Psoas muscle (tissue), 8 donors: ENCODE measurements at places on chromosomes 3 and 15. TPM values are rescaled to one million over a fixed set of nuclear protein-coding genes. Genes with fewer than 3 reads are reported as not detected.

DNA sequence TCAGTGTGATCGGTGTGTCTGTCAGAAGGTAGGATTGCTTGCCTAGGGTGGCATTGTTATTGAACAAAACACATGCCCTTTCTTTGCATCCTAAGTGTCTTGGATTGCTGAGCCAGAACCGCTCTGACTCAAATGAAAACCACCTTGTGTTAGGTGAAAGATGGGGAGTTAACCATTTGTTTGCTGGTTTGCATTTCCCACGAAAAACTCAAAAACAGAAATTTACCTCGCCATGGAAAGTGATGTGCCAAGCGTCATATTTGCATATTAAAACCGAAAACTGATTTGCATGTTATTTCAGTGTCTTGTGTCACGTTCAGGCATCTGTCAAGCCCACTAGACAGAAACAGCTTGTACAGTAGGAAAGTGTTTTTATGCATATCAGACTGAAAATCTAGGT is 474.6 kb upstream of the TPRG1 start:
- peaks cover 4% of the 10 kb centered on the region for H3K4me1 ChIP-seq
- no peaks in the 10 kb centered on the region for H3K36me3 ChIP-seq
- H3K4me3 ChIP-seq = no peak overlapping the region
- no peaks in the 10 kb centered on the region for H3K27me3 ChIP-seq
- no peak for DNase-seq

HRG gene
- total RNA-seq = not detected

GRCh38 chr3:50338965-50339364 is 1.7 kb downstream of the RASSF1 start:
- H3K27me3 ChIP-seq = no peaks in the 10 kb centered on the region
- no peaks in the 10 kb centered on the region for H3K36me3 ChIP-seq
- no peak for DNase-seq
- peak overlapping the region; percentile 93 for H3K4me3 ChIP-seq
- peaks cover 43% of the 10 kb centered on the region for H3K4me1 ChIP-seq

TRPC1 gene
- total RNA-seq = 2.1 TPM

- peaks cover 19% of the 10 kb centered on the region for H3K4me1 ChIP-seq
- H3K27me3 ChIP-seq = no peaks in the 10 kb centered on the region
- peak overlapping the region; percentile 68 for H3K27ac ChIP-seq
- H3K36me3 ChIP-seq = no peaks in the 10 kb centered on the region
Observed at GRCh38 chr15:69080295-69081248, 66.1 kb downstream of the NOX5 start.

RPL15 gene
- 1,045 TPM for total RNA-seq

DNA sequence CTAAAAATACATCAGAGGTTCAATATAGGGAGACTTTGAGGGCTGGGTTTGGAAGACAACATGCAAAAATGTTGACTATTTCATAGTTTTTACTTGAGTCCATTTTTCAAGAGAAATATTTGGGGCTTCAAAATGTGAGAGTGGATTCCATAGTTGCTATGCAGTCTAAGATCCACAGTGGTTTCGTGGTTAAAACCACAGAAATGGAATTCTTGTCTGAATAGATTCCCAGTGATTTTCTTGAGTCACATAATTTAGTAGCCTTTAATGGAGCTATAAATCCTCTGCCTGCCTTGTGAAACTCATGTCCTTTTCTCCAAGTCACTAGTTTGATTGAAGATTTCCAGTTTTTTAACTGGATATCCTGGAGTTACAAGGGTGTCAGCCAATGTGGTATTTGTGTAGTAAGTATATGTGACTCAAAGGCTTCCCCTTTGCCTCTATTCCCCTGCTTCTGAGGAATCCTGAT is 94.7 kb upstream of the RBMS3 start:
- H3K36me3 ChIP-seq = no peaks in the 10 kb centered on the region
- no peaks in the 10 kb centered on the region for H3K27me3 ChIP-seq
- no peak overlapping the region for H3K4me3 ChIP-seq
- H3K27ac ChIP-seq = no peak overlapping the region

SENP7 gene
- 8.4 TPM for total RNA-seq

DNA sequence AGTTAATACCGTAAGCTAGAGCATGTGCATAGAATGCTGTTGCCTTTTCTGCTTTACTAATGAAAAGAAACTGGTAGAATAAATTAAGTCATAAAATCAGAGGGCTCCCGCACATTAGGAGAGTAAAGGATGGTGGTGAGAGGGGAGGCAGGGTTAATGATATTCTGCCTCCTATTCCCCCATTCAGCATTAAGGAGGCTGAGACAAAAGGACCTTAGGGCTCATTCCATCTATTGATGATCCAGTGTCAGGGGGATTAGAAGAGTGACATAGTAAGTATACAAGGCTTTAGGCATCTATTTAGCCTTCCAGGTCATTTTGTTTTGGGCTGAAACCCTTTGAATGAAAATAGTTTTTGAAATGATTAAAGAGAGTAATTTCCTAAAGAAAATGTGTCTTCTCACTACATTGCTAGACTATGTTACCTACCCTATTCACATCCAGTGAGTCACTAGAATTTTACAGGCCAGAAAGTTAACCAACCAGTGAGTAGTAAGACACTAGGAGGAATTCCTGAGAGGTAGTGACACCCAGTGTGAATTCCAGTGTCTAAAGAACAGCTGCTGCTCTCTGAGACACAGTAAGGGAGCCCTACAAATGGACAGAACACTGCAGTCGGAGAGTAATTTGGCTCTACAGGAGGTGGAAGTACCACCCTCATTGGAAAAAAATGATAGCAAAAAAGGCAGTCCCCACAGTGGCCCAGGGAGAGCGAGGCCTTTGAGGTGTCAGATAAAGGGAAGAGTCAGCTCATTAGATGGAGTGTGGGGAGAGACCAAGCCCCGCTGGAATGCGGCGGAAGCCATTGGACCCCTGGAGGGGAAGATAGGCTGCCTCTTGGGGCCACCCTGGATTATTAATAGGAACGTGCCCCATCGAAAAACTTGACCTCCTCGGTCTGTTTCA is 67.6 kb downstream of the TUSC7 start:
- H3K4me1 ChIP-seq = no peaks in the 10 kb centered on the region
- H3K27me3 ChIP-seq = no peaks in the 10 kb centered on the region
- no peak for DNase-seq
- H3K4me3 ChIP-seq = no peak overlapping the region

ZNF860 gene
- total RNA-seq = not detected

ZNF80 gene
- total RNA-seq = not detected

GRCh38 chr3:160587105-160587504 is 21.7 kb upstream of the KPNA4 start:
- no peaks in the 10 kb centered on the region for H3K36me3 ChIP-seq
- DNase-seq = peak; percentile 86
- no peaks in the 10 kb centered on the region for H3K27me3 ChIP-seq
- H3K4me3 ChIP-seq = no peak overlapping the region
- H3K4me1 ChIP-seq = peaks cover 11% of the 10 kb centered on the region
- peak overlapping the region; percentile 33 for H3K27ac ChIP-seq

GRCh38 chr15:39191871-39192291 is 389.0 kb upstream of the THBS1 start:
- no peak for DNase-seq
- no peaks in the 10 kb centered on the region for H3K36me3 ChIP-seq
- H3K27ac ChIP-seq = no peak overlapping the region
- H3K4me3 ChIP-seq = no peak overlapping the region

GRCh38 chr3:194384569-194385001 is 14.5 kb downstream of the GP5 start:
- DNase-seq = no peak
- no peak overlapping the region for H3K4me3 ChIP-seq
- H3K36me3 ChIP-seq = no peaks in the 10 kb centered on the region
- no peaks in the 10 kb centered on the region for H3K4me1 ChIP-seq
- H3K27me3 ChIP-seq = peaks cover 3% of the 10 kb centered on the region

- H3K36me3 ChIP-seq = no peaks in the 10 kb centered on the region
- no peak overlapping the region for H3K4me3 ChIP-seq
- DNase-seq = no peak
- no peak overlapping the region for H3K27ac ChIP-seq
Observed at GRCh38 chr3:120637851-120638559, 41.9 kb downstream of the NDUFB4 start.

- peaks cover 19% of the 10 kb centered on the region for H3K36me3 ChIP-seq
- no peaks in the 10 kb centered on the region for H3K27me3 ChIP-seq
- H3K4me1 ChIP-seq = peaks cover 10% of the 10 kb centered on the region
- H3K4me3 ChIP-seq = no peak overlapping the region
Observed at GRCh38 chr3:39412668-39413260, 6.2 kb downstream of the RPSA start.

AQP9 gene
- 0.82 TPM for total RNA-seq

- no peaks in the 10 kb centered on the region for H3K36me3 ChIP-seq
- H3K27me3 ChIP-seq = no peaks in the 10 kb centered on the region
- DNase-seq = no peak
- H3K4me1 ChIP-seq = no peaks in the 10 kb centered on the region
Observed at GRCh38 chr3:116161575-116162525, 283.4 kb downstream of the LSAMP start.

TMCO5A gene
- total RNA-seq = not detected

SOX2 gene
- total RNA-seq = not detected

GABRG3 gene
- total RNA-seq = not detected

STRA6 gene
- not detected for total RNA-seq

SMCO1 gene
- 10.3 TPM for total RNA-seq

GOLGA6D gene
- not detected for total RNA-seq

C3orf80 gene
- total RNA-seq = not detected

DNA sequence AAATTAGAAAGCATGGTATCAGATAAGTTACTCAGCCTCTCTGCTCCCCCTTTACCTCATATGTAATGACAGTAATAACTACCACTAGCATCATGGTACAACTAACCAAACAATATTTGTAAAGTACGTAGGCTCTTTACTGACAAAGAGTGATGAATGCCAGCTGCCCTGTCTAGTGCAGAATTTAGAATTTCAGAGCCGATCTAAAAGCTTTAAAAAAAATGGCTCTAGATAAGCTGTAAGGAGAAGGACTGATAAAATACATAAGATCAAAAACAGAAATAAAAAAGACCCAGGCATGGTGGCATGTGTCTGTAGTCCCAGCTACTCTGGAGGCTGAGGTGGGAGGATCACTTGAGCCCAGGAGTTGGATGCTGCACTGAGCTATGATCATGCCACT is 424.1 kb downstream of the MAGI1 start:
- DNase-seq = no peak
- H3K27ac ChIP-seq = no peak overlapping the region
- no peaks in the 10 kb centered on the region for H3K36me3 ChIP-seq
- no peaks in the 10 kb centered on the region for H3K27me3 ChIP-seq

DNA sequence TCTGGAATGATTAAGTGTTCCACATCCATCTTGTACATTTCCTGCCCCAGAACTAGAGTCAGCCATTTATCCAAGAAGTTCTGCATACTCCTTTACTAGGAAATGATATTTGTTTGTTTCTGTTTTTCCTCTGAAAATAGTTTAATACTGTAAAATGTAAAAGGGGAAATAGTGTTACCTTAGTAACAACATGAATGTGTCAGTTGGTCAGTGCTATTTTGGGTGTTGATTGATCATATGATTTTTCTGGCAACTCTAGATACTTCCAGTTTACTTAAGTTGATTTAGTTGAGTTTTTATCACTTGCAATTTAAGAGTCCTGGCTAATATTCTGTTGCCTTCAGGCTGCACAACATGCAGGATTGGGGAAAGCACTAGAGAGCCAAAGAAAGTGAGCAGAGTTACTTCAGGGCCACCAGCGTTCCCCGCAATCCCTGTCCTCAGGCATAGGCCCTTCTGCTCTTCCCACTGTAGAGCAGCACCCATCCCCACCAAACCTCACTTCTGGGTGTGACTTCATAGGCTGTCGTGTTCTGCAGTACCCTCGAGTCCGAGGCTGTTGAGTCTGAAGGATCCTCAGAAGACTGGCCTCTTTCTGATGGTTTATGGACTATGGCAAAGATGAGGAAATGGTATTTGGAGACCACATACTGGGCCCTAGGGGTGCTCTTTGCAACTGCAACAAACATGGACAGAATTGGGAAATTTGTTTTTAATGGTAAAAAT is 69.0 kb downstream of the CHD2 start:
- H3K4me3 ChIP-seq = no peak overlapping the region
- no peaks in the 10 kb centered on the region for H3K27me3 ChIP-seq
- peak overlapping the region; percentile 28 for H3K27ac ChIP-seq
- peaks cover 3% of the 10 kb centered on the region for H3K36me3 ChIP-seq
- H3K4me1 ChIP-seq = peaks cover 16% of the 10 kb centered on the region

DNA sequence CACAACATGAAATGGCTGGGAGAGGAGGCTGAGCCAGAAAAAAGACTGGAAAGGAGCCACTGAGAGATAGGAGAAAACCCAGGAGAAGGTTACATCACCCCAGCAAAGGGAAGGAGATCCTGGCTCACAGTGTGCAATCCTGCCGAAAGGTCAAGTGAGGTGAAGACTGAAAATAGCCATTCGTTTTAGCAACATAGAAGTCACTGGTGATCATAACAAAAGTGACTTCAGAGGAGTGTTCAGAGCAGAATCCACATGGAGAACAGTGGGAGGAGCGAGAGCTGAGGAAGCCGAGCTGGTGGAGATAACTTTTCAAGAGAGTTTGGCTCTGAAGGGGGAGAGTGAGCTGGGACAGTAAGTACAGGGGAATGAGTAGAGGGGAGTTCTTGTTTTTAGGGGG is 5.4 kb upstream of the HEG1 start:
- H3K36me3 ChIP-seq = no peaks in the 10 kb centered on the region
- no peaks in the 10 kb centered on the region for H3K27me3 ChIP-seq
- peak; percentile 42 for DNase-seq
- peak overlapping the region; percentile 78 for H3K27ac ChIP-seq

- H3K4me3 ChIP-seq = no peak overlapping the region
- H3K27me3 ChIP-seq = no peaks in the 10 kb centered on the region
- H3K36me3 ChIP-seq = no peaks in the 10 kb centered on the region
- no peak for DNase-seq
- no peaks in the 10 kb centered on the region for H3K4me1 ChIP-seq
Observed at GRCh38 chr3:53579636-53580035, 85.2 kb downstream of the CACNA1D start.

DNA sequence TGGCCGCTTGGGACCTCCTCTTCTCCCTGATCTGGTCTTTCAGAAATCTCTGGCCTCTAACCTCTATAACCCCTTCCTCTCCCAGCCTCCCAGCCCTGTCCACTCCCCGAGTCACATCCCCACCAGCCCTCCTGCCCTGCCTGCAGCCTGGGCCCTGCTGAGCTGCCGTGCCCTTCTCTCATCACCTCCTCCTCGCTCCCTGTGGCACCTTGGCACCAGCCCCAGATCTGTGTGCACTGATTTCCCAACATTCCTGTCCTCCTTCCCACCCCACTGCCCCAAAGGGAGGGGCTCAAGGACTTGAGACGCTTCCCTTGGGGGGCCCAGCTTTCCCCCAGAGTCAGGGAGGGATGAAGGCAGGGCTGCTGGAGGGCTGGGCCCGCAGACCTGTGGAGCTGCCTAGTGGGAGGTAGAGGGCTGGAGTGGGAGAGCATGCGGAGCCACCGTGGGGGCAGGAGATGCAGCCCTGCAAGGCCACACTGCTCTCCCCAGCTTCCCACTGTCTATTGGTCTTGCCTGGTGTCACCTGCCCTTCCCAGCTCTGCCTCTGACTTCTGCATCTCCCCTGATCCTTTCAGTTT is 42.7 kb downstream of the EXOG start:
- no peak overlapping the region for H3K27ac ChIP-seq
- no peak overlapping the region for H3K4me3 ChIP-seq
- peaks cover 22% of the 10 kb centered on the region for H3K4me1 ChIP-seq

GRCh38 chr3:73041537-73041936 is 19.9 kb upstream of the EBLN2 start:
- H3K4me1 ChIP-seq = peaks cover 47% of the 10 kb centered on the region
- H3K4me3 ChIP-seq = no peak overlapping the region
- no peaks in the 10 kb centered on the region for H3K27me3 ChIP-seq
- no peak for DNase-seq
- H3K36me3 ChIP-seq = no peaks in the 10 kb centered on the region
- no peak overlapping the region for H3K27ac ChIP-seq

TPRG1 gene
- total RNA-seq = 13.3 TPM

GRCh38 chr3:55574671-55575070 is 87.6 kb upstream of the WNT5A start:
- H3K4me3 ChIP-seq = no peak overlapping the region
- H3K4me1 ChIP-seq = peaks cover 3% of the 10 kb centered on the region
- no peak for DNase-seq
- no peaks in the 10 kb centered on the region for H3K27me3 ChIP-seq
- H3K27ac ChIP-seq = no peak overlapping the region
